ENCODE measurements at places on chromosomes 5 and 9.
A peak's percentile ranks its signal among the peaks of the same experiment; 100 is the strongest.

GRCh38 chr5:36741128-36741527, 134.7 kb downstream of the SLC1A3 start:
- DNase-seq: no peak

DNA sequence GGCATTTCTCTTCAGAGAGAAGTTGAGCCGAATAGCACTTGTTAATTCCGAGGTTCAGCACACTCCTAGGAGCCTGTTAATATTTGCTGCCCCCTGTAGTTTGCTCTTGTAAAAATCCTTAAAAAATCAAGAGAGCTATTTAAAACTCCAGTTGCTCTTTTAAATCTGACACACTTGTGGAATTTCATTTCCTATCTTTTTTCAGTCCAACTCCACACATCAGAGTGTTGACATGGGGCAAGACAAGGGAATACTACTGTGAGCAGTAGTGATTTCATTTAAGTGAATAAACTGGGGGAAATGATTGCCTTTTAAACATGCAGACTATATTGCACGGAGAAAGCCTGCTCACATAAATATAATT, 1096.3 kb upstream of the DMAC1 start:
- DNase-seq: peak; percentile 11

GRCh38 chr5:163260961-163261360, 176.4 kb upstream of the CCNG1 start:
- no peak for DNase-seq

GRCh38 chr5:138712791-138713190, 40.4 kb upstream of the CTNNA1 start:
- DNase-seq: no peak

- no peak for DNase-seq
Measured at GRCh38 chr9:12956805-12957204, 182.0 kb downstream of the LURAP1L start.

GRCh38 chr9:69605406-69605805, 66.8 kb downstream of the APBA1 start:
- no peak for DNase-seq

DNA sequence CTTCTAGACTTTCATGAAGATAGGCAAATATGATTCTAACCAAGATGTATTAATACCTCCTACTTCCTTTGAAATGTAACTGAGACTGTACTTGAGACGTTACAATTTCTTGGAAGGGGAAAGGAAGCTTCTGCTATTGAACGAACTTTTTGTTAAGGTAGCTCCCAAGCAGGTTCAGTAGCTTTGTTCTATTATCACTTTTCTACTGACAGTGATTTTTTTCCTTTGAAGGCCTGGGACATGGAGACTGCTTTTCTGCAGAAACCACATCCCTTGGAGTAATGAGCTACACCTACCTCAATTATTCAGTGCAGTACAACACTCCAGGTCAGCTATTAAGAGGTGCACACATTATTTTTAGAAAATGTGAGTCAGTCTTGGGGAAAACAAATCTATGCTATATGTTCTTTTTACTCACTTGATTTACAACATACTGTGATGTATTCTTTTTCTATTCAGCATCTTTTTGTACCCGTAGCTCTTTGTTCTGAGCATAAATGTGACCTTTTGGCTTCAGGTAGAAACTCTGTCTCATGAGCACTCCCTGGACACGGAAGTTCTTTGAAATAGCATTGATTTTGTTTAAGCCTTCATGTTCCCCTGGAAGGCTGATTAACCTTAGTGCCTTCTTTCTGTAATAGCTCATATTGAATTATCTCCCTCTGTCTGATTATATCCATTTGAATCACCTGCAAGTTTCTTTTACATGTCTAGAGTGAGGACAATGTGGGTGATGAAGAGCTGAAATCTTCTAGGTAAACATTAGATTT, 56.5 kb upstream of the CDKN2B start:
- no peak for DNase-seq
